ENCODE measurements at places on chromosomes 12 and 14. TPM values are rescaled to one million over a fixed set of nuclear protein-coding genes. Genes with fewer than 3 reads are reported as not detected.

The CEBPE gene
- not detected for total RNA-seq

The TMEM179 gene
- 11.9 TPM for total RNA-seq

The KLRD1 gene
- total RNA-seq = 2.2 TPM

The HOXC5 gene
- total RNA-seq = not detected

All from endodermal cell (in vitro differentiated cells).